ENCODE measurements at places on chromosomes 1 and 21. TPM values are rescaled to one million over a fixed set of nuclear protein-coding genes. Genes with fewer than 3 reads are reported as not detected.

- no peaks in the 10 kb centered on the region for H3K27me3 ChIP-seq
- peaks cover 29% of the 10 kb centered on the region for H3K36me3 ChIP-seq
- H3K4me1 ChIP-seq = peaks cover 13% of the 10 kb centered on the region
- no peak for DNase-seq
- H3K4me3 ChIP-seq = no peak within 1 kb of the TSS
These were observed at the start of gene LENEP for GRCh38 chr1:154993572-154994268. LENEP (plus strand) TSS chr1:154993586; CDS start chr1:154993608, 22 bp downstream.

The OR10J1 gene
- not detected for total RNA-seq

- no peak for DNase-seq
- H3K4me3 ChIP-seq = no peak overlapping the region
- peaks cover 3% of the 10 kb centered on the region for H3K36me3 ChIP-seq
- no peaks in the 10 kb centered on the region for H3K27me3 ChIP-seq
- no peaks in the 10 kb centered on the region for H3K4me1 ChIP-seq
These were observed 547.8 kb downstream of the DPYD start for GRCh38 chr1:97373000-97373399.

The NUP210L gene
- total RNA-seq = 0.22 TPM
